ENCODE measurements at places on chromosomes 12 and 14.

GRCh38 chr12:124608450-124608870 is 41.0 kb upstream of the NCOR2 start:
- no peak for DNase-seq

- DNase-seq: no peak
Measured at GRCh38 chr12:50062728-50063460, 5.5 kb downstream of the ASIC1 start.

DNA sequence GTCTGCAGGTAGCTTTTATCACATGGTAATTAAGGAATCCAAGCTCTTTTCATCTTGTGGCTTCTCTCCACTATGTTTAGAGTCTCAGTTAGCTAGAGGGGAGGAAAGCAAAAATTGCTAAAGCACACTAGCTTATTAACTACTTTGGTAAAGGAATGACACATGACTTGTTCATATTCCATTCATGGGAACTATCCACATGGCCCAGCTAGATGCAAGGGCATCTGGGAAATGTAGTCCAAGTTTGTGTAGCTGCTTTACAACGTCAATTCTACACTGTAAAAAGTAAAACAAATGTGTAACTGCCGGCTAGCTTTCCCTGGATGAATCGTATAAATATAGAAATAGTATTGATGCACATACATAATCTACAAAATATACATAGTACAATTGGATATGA is 244.5 kb upstream of the LRFN5 start:
- no peak for DNase-seq

DNA sequence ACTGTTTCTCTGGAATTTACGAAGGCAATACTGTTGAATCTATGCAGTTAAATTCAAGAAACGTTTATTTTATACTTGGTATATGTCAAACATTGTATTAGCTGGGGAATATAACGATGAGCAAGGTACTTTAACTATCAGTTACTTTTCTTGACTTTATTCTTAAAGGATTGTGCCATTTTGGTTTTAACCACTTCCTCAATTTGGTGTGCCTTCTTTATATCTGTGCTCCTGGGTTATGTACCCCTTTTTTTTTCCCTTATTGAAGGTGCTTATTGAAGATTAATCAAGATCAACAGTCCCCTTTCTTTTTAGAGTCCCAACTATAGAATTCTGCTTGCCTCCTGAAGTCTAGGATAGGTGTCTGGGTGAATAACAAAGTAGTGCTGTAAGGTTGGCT is 5.8 kb downstream of the RAB21 start:
- DNase-seq: no peak

- DNase-seq: no peak
Measured at GRCh38 chr12:95994476-95994875, 1.7 kb downstream of the HAL start.

GRCh38 chr12:40672741-40673271 is 19.4 kb upstream of the CNTN1 start:
- no peak for DNase-seq

All from fibroblast of skin of left biceps (primary cell).